ENCODE measurements at places on chromosomes 7 and 10.
A peak's percentile ranks its signal among the peaks of the same experiment; 100 is the strongest.

DNA sequence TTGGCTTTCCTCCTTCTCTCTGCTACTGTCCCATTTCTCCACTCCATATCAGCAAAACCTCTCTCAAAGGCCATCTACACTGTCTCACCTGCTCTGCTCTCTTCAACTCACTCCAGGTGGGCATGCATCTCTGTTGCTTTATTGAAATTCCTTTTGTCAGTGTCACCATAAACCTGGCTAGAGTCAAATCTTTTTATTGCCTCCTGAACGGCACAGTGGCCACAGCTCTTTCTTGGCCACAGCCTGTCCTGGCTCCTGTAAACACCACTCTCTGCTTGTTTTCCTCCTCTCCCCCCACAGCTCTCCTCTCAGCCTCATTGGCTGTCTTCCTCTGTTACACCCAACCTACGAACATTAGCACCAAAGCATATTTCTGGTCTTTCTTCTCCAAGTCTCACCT is 31.1 kb upstream of the TMEM273 start:
- no peak for DNase-seq

DNA sequence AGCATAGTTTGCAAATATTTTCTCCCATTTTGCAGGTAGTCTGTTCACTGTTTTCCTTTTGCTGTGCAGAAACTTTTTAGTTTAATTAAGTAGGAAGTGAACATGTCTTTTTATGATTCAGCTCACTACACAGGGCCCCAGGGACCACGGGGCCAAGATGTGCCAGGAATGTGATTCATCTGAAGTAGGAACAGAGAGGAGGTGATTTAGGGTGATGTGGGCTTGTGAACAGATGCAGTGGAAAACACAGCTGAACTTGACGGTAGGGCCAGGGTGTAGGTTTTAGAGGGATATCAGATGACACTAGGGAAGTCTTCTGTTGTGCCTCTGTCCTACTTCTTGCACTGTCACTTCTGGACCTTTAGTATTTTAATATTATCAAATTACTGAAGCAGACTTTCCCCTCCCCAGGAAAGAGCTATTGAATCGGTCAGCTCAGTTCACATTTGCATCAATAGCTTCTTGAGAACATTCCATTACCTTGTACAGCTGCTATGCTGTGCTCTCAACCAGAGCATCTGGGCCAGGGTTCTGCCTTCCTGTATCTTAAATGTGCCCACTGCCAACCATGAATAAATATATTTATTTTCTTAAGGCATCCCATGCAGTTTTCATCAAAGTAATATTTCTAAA is 96.9 kb downstream of the OSBPL3 start:
- peak; percentile 77 for DNase-seq

GRCh38 chr7:63030061-63030460 is 968.6 kb upstream of the ZNF722 start:
- no peak for DNase-seq

- DNase-seq: no peak
These were observed 104.5 kb downstream of the SH3PXD2A start for GRCh38 chr10:103750836-103751235.

DNA sequence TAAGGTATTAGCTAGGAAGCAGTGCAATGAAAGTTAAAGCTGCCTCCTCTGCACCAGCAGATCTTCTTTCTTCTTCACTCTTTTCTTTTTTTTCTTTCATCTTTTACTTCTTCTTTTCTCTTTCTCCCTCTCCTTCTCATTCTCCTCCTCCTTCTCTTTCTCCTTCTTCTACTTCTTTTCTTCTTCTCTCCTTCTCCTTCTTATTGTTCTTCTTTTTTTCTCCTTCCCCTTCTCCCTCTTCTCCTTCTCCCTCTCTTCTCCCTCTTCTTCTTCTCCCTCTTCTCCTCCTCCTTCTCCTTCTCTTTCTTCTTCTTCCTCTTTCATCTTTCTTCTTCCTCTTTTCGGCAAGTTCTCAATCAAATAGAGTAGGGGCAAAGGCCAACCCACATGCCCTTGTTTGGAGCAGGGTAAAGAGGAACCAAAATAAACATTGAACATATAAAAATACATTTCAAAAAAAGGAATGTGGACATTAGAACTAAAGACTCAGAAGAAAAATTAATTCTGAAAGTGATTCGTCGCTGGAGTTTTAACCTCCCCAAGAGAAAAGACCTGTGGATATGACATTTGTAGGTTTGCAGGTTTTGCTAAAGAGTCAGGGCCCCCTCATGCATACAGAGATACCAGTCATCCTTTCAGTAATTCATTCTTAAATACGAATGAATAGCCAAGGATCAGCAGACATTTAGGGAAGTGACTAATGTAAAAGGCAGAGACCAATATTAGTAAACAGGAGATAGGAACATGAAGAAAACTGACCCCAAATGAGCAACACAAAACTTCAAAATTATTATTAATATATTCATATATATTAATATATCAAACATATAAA is 93.0 kb upstream of the RSU1 start:
- DNase-seq: no peak

- peak; percentile 55 for DNase-seq
These were observed 112.1 kb downstream of the VPS41 start for GRCh38 chr7:38796626-38797501.

DNA sequence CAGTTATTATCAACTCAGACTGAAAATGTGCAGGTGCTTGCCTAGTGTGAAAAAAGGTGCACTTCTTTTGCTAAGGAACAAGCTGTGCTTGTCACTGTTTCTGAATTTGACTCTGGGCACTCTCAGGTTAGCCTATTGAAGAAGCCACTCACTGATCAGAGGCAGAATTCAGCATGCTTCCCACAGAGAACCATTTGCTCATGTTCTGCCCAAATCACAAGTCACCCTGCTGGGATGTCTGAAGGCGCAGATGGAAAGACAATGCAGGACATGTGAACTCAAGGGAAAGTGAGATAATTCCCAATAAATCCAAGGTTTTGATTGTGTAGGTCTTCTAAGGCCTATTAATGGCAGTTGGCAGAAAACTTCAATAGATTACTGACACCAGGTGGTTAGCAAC is 47.8 kb upstream of the CSTF2T start:
- no peak for DNase-seq

DNA sequence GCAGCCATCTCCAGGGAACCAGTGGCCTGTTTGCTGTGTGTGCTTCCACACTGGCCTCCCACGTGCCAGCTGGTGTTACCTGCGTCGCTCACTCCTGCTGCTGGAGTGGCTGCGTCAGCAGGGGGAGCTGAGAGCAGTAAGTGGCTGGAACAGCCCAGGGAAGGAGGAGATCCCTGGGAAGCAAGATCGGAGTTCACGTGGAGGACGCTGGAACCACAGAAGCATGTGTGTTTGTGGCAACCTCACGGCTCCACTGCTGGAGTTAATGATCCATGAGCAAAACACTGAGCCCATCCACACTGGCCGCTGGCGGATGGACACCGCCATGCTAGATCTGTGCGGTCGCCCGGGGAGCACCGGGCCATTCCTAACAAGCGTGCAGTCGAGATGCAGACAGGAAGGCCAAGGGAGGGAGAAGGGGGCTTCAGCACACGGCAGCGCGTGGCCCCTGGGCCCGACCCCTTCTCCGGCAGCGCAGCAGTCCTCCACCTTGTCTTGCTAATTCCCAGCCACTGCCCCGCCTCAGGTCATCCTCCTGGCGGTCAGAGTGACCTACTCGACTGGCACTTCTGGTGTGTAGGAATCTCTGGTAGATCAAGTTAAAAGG is 68.5 kb upstream of the EEPD1 start:
- DNase-seq: peak; percentile 55

GRCh38 chr10:49174261-49174925 is 13.8 kb downstream of the TMEM273 start:
- no peak for DNase-seq

- no peak for DNase-seq
These were observed 5.7 kb upstream of the ZMIZ1 start for GRCh38 chr10:79063071-79063491.

GRCh38 chr7:25964483-25964991 is 187.5 kb upstream of the NFE2L3 start:
- DNase-seq: no peak

- peak; percentile 14 for DNase-seq
These were observed 700.0 kb upstream of the PCDH15 start for GRCh38 chr10:55500931-55501559.

DNA sequence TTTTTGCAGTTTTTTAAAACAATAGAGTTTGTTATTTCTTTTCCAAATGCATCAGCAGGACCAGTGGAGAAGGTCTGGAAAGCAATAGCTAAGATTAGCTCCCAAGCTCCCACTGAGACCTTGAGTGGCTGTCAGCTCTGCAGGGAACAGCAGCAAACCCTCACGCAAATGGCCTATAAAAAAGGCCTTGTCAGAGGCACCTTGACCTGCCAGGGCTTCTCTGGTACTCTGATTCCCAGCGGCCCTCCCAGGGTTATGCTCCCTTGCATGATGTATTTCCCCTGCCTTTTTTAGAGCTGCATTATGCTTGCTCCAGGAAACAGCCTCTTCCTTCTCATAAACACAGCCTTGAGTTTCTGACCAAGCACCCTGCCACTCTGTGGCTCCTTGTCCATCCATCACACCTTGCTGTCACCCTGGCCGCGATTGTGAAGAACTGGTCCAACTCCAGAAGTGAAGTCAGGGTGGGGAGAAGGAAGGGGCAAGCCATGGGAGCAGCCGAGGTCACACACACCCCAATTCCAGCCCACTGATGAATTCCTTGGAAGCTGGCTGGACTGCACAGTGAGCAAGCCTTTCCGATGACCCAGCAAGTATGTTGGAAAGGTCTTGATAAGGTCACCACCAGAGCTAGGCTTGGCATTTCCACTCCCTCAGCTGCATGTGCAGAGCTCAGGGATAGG is 35.3 kb upstream of the NKX2-3 start:
- no peak for DNase-seq

DNA sequence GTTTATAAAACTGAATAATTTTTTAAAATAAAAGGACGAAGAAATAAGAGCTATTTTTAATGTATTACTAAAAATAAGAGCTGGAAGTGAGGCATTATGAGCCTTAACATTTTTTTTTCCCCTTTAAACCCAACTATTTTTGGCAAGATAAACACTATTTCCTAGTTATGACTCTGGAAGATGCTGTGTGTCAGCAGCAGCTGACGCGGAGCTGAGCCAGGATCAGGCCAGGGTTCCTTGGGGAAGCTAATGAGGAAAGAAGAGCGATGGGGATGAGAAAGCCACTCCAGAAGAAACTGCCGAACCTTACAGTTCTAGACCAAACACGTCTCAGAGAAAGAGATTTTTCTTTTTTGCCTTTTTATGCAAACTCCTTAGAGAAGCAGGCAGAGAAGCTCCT is 85.9 kb downstream of the USP6NL start:
- peak; percentile 28 for DNase-seq

GRCh38 chr10:49446031-49446430 is 50.1 kb upstream of the DRGX start:
- peak; percentile 25 for DNase-seq

GRCh38 chr10:43035800-43036199 is 41.1 kb upstream of the RET start:
- no peak for DNase-seq

DNA sequence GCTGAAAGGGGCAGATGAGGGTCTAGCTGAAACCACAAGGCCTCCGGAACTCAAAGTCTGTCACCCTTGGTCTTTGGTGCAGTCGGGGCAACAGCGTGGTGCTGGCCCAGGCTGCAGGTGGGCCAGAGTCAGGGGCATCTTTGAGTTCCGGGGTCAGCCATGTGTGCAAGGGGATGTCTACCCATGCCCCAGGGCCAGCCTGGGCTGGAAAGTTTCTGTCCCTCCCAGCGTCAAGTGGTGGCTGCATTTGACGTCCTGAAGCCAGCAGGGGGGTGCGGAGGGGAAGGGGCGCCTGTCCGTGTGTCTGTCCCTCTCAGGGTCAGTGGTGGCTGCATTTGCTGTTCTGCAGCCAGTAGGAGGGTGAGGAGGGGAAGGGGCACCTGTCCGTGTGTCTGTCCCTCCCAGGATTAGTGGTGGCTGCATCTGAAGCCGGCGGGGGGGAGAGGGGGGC is 638 bp downstream of the BRAT1 start:
- DNase-seq: no peak

DNA sequence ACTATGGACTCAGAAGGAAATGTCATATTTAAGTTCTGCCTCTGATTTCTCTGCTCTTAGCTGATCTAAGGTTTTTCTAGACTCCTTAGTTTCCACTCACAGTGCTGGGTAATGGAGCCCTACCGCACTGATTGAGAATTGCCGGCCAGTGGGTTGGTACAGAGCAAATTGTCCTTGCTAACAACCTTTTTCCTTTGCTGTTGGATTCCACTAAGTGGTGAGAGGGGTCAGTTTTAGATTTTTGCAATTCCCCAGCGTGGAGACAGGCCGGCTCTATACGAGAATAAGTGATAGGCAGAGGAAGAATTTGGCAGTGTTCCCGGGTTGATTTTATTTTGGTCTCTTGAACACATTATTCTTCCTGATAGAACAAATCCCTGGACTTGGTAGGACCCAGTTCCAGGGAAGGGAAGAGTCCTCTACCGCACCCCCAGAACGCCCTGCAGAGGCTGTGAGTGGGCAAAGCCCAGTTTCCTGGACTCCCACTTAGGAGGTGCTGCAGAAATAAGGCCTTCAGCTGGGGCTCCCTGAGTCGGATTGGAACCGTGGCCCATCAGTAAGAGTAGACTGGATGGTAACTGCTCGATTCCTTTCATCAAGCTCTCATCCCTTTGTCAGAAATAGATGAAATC is 3.0 kb upstream of the NRP1 start:
- peak; percentile 44 for DNase-seq

DNA sequence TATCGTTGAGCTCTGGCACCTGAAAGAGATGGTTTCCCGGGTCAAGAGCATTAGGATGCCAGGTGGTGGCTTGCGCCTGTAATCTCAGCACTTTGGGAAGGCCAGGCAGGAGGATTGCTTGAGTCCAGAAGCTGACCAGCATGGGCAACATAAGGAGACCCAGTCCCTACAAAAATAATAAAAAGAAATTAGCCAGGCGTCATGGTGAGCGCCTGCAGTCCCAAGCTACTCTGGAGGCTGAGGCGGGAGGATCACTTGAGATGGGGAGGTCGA is 6.1 kb upstream of the KCP start:
- no peak for DNase-seq

- no peak for DNase-seq
These were observed 472.0 kb upstream of the AKR1E2 start for GRCh38 chr10:4353964-4354363.

DNA sequence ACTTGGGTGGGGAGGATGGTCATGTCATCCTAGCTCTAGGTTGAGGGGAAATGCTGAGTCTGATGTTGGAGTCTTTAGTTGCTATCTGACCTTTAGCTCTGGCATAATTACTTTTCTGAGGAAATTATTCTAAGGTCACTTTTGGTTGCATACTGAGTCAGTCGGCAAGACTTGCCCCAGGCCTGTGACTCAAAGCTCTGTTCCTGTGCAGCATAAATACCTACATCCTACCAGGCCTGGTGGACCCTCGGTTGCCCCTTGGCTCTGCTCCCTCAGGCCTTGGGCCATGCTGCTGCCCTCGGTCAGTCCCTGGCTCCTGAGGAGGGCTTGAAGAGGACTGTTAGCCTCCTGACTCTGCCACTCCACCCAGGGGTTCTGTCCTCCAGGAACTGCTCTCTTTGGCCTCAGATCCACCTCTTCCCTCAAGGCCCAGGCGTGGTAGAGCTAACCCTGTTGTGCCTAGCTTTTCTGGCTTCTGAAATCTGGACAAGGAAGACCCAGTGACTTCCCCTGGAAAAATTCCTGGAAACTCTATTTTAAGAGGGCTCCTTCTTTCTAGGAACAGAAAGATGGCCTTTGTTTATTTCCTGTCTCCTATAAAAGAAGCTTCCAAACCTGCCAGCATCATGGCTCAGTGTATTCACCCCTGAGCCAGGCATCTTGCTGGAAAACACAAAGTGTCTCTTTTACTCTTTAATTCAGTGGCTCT is 71.2 kb downstream of the TMEM178B start:
- DNase-seq: no peak

GRCh38 chr10:22537810-22538209 is 176.6 kb downstream of the PIP4K2A start:
- no peak for DNase-seq

All from AG20443 (cell line).